ENCODE measurements at places on chromosomes 7 and 10.

- no peak for ATAC-seq
Measured at GRCh38 chr7:115267503-115267902, 345.6 kb downstream of the MDFIC start.

- ATAC-seq: peak; percentile 56
Measured at GRCh38 chr7:78953090-78953489, 500.4 kb downstream of the MAGI2 start.

DNA sequence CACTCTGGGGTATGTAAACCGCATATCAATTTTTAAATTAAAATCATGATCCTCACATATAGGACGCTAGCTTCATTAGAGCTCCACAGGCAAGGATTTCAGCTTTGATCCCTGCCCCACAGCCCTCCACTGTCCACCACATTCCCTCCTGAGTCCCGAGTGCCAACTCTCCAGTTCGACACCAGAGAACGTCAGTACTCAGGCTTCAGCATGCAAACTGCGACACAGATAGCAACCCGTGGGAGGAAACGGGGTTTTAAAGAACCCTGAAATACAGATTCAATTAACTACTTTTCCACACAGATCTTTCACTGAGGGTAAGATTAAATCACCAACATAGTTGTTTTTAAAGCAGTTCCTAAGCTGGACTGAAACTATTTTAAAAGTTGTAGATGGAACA, 26.1 kb downstream of the RAPGEF5 start:
- ATAC-seq: no peak

- ATAC-seq: peak; percentile 84
Measured at GRCh38 chr7:79876848-79877252, 257.8 kb upstream of the GNAI1 start.

- peak; percentile 87 for ATAC-seq
Measured at GRCh38 chr10:69123306-69123746, 652 bp upstream of the VPS26A start.
